ENCODE measurements at places on chromosomes 5 and 9.

- DNase-seq: peak; percentile 87
These were observed at the start of gene APC for GRCh38 chr5:112737463-112738190. Gene APC, plus strand, starts transcription at chr5:112737885. Its CDS starts 17,006 bp downstream, at chr5:112754891.

GRCh38 chr5:34529581-34530331 is 126.4 kb upstream of the RAI14 start:
- DNase-seq: no peak

DNA sequence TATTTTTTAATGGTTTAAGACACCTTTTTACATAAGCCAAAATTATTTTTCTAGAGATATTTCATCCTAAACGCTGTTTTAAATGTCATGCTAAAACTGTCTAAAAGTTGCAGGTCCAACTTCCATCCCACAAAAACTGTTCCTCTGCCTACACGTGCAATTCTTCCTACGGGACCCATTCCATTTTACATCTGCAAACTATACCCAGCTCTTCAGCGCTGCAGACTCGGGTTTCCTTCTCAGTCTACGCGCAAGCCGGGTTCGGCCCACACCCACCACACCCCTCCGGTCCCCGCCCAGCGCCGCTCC is 8.7 kb downstream of the RANBP6 start:
- peak; percentile 89 for DNase-seq

DNA sequence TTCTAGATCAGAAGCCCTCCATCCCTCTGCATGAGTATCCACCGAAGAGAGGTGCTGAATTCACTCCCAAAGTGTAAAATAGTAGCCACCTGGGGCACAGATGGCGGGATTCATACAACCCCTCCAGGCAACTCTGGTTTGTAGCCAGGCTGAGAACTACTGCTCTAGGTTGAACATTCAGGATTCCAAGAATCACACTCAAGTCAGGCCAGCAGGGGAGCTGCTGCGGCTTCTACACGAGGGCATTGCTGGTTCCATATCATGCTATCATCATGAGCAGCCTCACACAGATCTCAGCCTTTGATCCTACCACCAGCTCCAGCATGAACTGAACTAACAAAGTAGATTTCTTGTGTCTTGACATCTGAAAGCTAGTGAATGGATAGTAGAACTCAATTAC is 367.9 kb downstream of the DIRAS2 start:
- DNase-seq: no peak

DNA sequence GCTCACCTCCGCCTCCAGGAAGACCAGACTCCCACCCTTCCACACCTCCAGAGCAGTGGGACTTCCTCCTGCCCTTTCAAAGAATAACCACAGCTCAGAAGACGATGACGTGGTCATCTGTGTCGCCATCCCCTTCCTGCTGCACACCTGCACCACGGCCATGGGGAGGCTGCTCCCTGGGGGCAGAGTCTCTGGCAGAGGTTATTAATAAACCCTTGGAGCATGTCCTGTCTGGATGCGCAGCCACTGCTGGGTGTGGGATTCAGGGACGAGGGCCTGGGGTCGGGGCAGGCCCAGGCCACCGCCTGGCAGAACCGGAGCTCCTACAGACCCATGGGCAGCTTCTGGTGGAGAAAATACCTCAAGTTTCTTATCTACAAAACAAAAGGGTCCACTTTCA is 5.0 kb downstream of the PAEP start:
- no peak for DNase-seq

GRCh38 chr9:115849679-115850412 is 303.7 kb upstream of the PAPPA start:
- DNase-seq: no peak

- DNase-seq: peak; percentile 58
These were observed 334.4 kb downstream of the CWC27 start for GRCh38 chr5:65102976-65103711.

- no peak for DNase-seq
These were observed 1.3 kb upstream of the ERAP1 start for GRCh38 chr5:96808868-96809558.

DNA sequence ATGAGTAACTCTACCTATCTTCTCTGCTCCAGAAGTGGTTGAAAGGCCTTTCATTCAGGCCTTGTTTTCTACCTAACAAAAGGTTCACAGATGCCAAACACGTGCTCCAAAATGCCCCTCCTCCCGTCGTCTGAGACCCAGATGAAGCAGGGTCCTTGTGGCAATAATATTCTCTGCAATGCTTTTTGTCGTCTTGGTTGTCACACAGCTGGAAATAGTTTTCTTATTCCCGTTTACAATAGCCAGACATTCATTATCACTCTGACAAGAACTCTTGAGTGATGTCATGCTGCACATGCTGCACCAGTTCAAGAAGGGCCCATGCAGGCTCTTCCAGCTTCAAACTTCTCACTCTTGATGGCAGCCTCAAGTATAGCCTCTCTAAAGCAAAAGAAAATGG is 7.8 kb downstream of the LPAR1 start:
- DNase-seq: no peak

GRCh38 chr9:131773911-131774379 is 34.1 kb upstream of the RAPGEF1 start:
- DNase-seq: peak; percentile 10

DNA sequence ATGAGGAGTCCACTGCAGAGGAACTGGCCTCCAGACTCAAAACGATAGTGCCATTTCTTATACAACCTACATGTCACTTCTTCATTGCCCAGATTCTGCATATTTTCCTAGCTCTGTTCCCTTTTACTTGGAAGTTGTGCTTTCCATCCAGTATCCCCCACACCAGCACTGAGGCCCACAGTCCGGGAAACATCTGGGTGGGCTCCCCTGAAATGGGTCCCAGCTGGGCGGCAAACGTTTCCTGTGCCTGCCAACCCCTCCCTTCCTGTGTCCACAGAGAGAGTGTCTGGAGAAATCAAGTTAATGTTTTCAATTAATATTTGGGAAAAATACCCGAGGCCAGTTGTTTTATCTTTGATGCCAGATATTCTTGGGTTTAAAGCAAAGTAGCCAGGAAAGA is 111.8 kb downstream of the COL23A1 start:
- no peak for DNase-seq

DNA sequence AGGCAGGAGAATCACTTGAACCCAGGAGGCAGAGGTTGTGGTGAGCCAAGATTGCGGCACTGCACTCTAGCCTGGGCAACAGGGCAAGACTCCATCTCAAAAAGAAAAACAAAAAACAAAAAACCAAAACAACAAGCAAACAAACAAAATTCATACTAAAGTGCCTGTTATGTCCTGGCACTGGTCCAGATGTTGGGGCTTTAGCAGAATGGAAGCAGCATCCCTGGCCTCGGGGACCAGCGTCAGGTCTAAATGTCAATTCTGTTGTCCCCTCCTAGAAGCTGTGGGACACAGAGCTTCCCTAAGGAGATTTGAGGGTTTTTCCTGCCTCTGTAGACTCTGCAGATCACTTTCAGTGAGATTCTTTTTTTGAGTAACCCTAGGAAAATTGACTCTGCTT is 26.2 kb downstream of the PPARGC1B start:
- no peak for DNase-seq

DNA sequence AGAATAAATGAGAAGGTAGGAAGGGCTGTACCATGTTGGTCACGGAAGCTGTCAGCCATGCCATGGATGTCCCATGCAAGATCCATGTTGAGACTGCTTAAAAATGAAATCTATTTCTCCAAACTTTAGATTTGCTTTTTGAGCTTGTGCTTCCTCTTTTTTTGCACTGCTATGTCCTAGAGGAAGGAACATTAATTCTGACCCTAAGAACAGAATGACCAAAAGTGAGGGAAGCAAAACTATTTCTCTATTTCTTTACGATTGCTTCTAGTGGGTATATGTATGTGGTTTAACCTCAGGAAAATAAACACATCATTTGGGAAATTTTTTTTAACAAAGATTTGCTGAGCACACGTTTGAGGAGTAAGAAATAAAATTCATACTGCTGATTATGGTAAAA is 84.6 kb downstream of the USP20 start:
- no peak for DNase-seq

- DNase-seq: no peak
These were observed 61.9 kb upstream of the ITGA1 start for GRCh38 chr5:52725808-52726207.

- DNase-seq: no peak
These were observed 2.2 kb downstream of the TNIP1 start for GRCh38 chr5:151078490-151079262.

DNA sequence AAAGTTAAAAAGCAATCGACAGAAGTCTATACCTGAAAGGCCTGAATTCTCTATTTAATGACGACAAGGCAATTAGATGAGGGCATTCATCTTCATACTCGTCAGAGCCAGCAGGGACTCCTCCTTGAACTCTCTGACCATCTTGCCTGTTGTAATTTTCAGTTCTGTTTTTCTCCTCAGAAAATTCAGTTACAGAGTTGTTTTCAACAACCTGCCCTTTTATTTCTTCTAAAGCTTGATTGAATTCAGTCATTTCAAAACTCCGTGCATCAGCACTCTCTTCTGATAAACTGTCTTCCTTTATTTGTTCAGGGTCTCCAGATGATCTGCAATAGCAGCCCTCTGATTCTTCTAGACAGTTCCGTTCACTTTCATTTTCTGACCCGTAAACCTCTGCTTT is 15.6 kb downstream of the RIOK2 start:
- no peak for DNase-seq

DNA sequence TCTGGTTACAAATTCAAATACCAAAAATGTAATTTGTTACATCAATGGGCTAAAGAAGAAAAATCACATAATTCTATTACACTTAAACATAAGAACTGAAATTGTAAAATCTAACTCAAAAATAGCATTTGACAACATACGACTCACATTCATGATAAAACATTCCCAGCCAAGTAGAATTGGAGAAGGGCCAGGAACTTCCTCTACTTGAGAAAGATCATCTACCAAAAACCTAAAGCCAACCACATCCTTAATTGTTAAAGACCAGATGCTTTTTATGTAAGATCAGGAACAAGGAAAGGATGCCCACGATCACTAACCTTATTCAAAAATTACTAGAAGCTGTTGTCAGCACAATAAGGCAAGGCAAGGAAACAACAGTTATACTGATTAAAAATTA is 1819.8 kb upstream of the C9orf72 start:
- DNase-seq: no peak

- DNase-seq: no peak
These were observed 153.9 kb downstream of the ELAVL2 start for GRCh38 chr9:23672151-23672550.

DNA sequence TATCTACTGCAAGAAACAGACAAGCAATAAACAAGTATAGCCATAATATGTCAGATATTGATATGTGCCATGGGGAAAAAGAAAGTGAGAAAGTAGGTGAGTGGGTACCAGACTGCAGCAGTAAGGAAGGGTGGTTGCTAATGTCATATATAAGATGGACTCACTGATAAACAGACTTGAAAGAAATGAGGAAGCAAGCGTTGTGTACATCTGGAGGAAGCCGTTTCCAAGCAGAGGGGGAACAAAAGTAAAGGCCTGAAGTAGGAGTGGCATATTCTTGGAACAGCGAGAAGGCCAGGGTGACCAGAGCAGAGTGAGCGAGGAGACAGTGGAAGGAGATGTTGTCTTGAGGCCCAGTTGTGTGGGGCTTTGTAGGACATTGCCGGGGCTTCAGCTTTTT is 142.2 kb upstream of the MAP3K1 start:
- no peak for DNase-seq

GRCh38 chr5:172454358-172455086 is at the start of gene SH3PXD2B:
Gene SH3PXD2B, minus strand, starts transcription at chr5:172454525. Its CDS starts 173 bp downstream, at chr5:172454352.
- DNase-seq: no peak

- no peak for DNase-seq
These were observed 3.1 kb downstream of the TBC1D9B start for GRCh38 chr5:179904463-179905160.

GRCh38 chr5:86565197-86565789 is 52.4 kb upstream of the COX7C start:
- no peak for DNase-seq

GRCh38 chr5:176400382-176401156 is 12.0 kb downstream of the HIGD2A start:
- DNase-seq: no peak

GRCh38 chr9:83656032-83656680 is 33.2 kb downstream of the IDNK start:
- DNase-seq: no peak

GRCh38 chr9:115262477-115262876 is 144.5 kb upstream of the TNC start:
- no peak for DNase-seq

DNA sequence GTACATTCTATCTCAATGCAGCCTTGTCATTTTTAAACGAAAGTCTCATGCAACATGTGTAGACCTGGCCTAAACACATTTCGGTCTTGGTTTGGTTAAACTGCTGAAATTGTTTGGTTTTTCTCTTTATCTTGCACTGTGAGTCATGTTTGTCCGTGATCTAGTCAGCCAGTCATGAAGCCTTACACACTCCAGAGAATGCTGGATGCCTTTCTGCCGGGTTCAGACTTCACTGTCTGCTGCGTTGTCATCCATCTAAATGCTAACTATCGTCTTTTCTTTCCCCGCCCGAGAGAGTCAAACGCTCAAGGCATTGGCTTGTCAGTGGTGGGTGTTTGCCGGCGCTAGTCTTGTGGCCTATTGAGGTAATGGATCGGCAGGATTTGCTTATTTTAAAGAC is 1194.6 kb upstream of the WWC1 start:
- no peak for DNase-seq

- DNase-seq: no peak
These were observed 75.6 kb downstream of the C7 start for GRCh38 chr5:40984884-40985283.

GRCh38 chr5:39215857-39216256 is 3.5 kb downstream of the FYB1 start:
- no peak for DNase-seq

DNA sequence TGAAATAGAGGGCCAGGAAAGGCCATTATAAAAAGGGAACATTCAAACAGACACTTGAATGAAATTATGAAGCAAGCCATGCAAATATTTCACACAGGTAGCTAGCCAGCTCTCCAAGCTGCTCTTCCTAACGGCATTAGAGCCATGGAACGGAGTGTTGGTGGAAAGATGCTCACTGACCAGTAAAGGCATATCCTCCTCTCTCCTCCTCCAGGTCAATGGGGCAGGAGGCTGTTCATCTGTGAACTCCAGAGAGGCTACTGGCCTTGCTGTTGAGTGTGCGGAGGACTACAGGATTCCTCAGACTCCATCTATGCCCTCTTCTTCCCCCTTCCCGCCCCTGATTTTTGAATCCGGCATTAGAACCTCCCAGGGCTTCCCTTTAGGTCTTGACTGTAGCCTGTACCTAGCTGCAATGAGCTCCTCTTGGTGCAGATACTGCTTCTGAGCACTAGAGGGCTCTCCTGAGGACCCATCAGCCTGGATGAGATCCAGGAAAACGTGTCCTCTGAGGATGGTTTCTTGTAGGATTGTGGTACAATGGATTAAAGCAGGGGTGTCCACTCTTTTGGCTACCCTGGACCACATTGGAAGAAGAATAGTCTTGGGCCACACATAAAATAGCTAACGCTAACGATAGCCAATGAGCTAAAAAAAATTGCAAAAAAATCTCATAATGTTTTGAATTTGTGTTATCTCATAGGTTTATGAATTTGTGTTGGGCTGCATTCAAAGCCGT is 162.2 kb downstream of the SREK1 start:
- peak; percentile 70 for DNase-seq

DNA sequence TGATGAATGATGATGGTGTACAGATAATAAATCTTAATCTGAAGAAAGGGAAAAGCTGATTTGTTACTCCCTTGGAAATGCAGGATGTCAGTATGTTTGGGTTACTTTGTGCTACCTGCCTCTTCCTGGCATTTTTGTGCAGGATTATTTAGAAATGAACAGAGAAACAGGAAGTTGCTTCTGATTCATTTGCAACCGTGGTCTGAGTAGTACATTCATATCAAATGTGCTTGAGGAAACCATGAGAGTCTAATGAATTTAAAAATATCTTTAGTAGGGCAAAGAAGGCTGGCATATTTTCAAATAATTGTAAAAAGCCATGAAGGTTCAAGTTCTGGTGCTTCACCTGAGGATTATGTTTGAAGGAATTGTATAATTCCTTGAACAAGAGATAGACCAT is 391.6 kb downstream of the TMEM161B start:
- no peak for DNase-seq

All from hematopoietic multipotent progenitor cell treated with erythropoietin and hydrocortisone succinate and interleukin-3 and kit ligand, for 15 days (in vitro differentiated cells).